Muscle of leg (tissue), 16 donors: ENCODE measurements at places on chromosomes 7 and 10.

DNA sequence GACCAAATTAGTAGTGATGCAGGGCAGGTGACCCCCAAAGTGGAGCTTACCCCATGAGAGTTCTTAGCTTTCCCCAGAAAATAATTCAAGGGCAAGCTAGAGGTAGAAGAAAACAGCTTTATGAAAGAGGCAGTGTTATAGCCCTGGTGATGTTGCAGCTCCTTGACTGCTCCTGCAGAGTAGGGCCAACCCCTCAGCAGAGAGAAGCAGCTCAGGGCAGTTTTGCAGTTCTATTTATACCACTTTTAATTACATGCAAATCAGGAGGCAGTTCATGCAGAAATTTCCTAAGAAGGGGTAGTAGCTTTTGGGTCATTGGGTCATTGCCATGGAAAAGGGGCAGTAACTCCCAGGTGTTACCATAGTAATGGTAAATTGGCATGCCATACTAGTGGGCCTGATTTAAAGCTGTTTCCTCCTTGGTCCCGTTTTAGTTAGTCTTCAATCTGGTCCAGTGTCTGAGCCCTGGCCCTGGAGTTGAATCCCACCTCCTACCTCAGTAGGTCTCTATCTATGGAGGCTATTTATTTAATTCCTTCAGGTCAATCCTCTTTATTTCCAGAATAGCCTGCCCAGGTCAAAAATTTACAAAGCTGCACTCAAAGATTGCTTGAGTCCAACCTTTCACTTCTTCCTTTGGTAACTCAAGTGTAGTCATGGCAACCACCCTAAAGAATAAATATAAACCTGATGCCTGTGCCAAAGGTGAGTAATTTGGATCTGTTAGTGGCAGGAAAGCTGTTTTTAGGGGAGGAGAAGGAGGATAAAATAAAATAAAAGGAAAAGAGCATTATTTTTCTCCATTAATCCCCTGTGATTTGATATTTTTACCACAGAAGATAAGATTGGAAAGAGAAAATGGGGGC, 29.5 kb downstream of the PLXDC2 start:
- DNase-seq, result peak; percentile 80

- no peak for DNase-seq
Measured at GRCh38 chr10:94366382-94366781, 3.6 kb upstream of the NOC3L start.

GRCh38 chr10:58307676-58308075, 27.1 kb upstream of the UBE2D1 start:
- no peak for DNase-seq

DNA sequence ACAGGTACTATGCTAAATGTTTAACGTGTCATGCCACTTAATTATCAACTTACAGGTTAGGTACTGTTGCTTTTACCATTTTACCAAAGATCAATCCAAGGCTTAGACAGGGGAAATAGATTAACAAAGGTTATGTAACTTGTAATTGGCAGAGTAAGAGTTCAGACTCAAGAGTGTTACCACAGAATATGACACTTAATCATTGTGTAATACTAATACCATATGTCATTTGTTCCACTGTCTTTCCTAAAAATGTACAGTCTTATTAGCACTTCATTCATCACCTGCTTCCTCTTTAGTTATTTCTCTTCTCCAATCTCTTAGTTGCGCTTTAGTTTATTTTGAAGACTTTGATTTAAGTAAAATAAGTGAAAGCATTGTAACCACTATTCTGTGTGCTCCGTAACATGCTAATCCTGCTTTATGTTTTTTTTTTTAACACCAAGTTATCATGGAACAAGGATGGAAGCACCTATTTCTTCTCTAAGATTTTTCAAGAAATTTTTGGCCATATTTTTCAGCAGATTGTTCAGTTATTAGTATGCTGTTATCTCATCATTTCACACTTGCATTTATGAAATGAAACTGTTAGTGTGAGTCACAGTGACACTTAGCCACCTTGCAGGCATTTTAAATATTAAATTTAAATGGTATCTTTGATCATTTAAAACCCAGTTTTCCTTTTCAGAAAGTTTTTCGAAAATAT, 197.3 kb downstream of the PHF14 start:
- peak; percentile 41 for DNase-seq

GRCh38 chr10:5557799-5558771, 33.3 kb downstream of the CALML3 start:
- no peak for DNase-seq

DNA sequence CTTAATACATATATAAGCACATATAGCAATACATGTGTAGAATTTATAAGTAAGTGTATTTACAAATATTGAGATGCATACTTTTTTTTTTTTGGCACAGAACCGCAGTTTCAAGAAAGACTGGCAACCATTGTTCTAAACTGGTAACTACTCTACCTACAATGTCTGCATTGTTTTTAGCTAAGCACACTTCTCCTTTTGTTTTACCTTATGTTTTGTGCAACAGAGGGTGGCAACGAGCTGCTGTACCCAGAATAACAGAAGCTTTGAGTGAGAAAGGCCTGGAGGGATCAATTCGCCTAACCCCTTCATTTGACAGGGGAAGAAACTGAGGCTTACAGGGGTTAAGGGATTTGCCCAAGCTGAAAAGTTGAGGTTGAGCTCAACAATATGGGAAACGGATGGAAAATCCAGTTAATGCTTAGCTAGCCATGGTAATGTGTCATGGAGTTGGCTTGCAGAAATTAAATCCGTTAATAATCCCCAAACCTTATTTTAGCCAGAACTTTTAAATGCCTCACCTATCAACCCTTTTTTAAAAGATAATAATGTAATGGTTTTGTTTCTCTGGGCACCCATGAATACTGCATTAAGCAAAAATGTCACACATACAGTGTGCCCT, 25.5 kb downstream of the FZD1 start:
- no peak for DNase-seq

- peak; percentile 73 for DNase-seq
Measured at GRCh38 chr10:124647421-124648130, 96.6 kb downstream of the FAM53B start.

DNA sequence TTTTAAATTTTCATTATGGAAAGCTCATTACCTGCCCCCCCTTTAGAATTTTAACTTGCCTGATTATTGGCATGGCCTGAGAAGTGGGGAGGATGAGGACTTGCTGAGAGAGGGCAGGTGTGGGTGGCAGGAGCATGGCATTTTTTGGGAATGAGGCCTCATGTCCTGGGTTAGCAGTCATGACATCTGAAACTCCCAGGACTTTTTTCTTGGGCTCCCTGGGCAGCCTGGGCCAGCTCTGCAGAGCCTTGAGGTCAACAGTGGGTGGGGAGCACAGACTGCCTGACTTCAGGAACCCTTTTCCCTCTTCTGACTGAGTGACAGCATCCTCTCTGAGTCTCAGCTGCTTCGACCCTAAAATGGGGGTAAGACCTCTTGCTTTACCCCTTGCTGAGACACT, 46.3 kb downstream of the EEPD1 start:
- no peak for DNase-seq

DNA sequence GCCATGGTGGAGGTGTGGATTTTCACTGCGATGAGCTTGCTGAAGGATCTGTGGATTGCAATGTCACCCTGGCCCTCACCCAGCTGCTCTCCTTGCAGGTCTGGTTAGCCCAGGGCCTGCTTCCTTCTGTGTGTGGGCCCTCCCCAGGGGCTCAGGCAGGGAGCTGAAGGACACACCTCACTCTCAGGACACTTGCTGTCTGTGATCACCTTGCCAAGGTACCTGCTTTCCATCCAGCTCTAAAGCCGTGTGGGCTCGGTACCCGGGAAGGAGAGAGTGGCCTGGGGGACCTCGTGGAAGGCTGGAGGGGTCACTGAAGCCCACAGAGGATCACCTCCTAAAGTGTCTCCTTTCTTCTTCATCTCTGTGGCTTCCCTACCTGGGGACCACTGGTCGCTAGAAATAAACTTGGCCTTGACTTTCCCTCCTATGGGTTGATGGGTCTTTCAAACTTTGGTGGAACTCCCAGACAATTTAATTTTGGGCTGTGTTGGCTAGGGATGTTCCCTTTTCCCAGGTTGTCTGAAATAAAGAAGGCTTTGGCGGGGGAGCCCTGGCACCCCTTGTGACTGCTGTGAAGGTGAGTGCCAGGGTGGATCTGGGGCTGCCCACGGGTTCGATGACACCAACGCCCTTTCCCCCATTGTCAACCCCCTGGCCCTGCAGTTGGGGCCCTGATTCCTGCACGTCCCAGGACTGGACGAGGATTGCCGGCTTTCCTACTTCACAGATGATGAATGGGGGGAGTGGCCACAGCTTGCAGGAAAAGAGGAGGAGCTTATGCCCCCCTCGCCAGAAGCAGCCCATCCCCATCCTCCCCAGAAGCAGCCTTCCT, 331.0 kb downstream of the ADARB2 start:
- DNase-seq, result no peak

- DNase-seq, result peak; percentile 30
Measured at GRCh38 chr7:112286250-112287086, 80.0 kb downstream of the ZNF277 start.

- DNase-seq, result no peak
Measured at GRCh38 chr7:155951554-155952158, 139.4 kb upstream of the SHH start.

GRCh38 chr7:113404245-113404644, 285.9 kb upstream of the SMIM30 start:
- no peak for DNase-seq

- no peak for DNase-seq
Measured at GRCh38 chr10:93915598-93915997, 21.8 kb downstream of the SLC35G1 start.

GRCh38 chr10:50622706-50623662, 772 bp downstream of the SGMS1 start:
- DNase-seq, result peak; percentile 65

GRCh38 chr7:155057076-155057475, 13.0 kb upstream of the HTR5A start:
- no peak for DNase-seq

DNA sequence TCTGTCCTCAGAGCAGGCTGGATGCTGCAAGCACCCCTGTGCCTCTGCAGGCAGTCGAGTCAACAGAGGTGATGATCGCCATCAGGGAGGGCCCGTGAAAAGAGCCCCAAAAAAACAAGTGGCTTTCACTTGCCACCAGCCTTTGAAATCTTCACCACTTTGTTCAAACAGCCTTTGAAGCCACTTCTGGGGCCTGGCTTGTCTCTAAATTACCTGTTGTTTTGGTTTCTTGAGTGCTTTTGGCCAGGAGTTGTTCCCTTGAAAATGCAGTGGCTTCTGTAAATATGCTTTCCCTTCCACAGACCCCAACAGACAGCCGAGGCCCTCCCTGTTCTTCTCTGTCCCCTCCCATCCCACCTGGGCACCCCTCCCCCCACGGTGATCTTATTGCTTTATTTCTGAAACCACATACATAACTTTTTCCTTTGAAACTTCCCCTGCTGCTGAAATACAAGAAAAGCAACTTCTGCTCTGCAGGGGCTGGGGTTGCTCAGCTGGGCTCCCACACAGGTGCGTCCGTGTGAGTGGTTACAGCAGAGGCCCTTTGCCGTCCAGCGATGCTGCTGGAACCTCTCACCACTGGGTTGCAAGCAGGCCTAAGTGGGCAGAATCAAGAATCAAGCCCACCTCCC, 283.8 kb upstream of the SHH start:
- no peak for DNase-seq

GRCh38 chr10:78571286-78571685, 497.5 kb upstream of the ZMIZ1 start:
- no peak for DNase-seq

- no peak for DNase-seq
Measured at GRCh38 chr10:92997620-92998019, 63.0 kb upstream of the CYP26C1 start.

- peak; percentile 33 for DNase-seq
Measured at GRCh38 chr7:132065989-132066603, 509.7 kb upstream of the PODXL start.

DNA sequence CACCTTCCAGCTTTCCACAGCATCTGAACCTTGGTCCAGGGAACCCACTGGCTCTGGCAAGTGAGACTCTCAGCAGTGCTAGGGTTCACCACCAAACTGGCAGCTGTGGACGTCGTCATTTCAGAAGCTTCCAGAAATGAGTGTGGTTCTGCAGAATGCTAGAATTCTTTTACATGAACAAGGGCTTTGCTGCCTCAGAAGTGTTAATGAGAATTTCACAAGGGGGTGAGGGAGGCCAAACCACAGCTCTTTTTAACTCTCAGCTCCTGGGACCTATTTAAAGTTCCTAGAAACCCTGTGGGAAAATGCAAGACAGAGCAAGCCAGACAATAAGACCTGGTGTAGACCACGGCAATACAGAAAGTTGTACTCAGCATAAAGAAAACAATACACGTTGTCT, 129.3 kb upstream of the BET1 start:
- no peak for DNase-seq

- peak; percentile 56 for DNase-seq
Measured at GRCh38 chr7:107147464-107148393, 21.1 kb upstream of the HBP1 start.

- DNase-seq, result no peak
Measured at GRCh38 chr10:101097881-101098280, 33.2 kb upstream of the TLX1 start.

GRCh38 chr10:1395481-1396296, 339.5 kb downstream of the WDR37 start:
- no peak for DNase-seq

- DNase-seq, result no peak
Measured at GRCh38 chr10:103569896-103570295, 76.4 kb downstream of the NEURL1 start.

- DNase-seq, result no peak
Measured at GRCh38 chr10:84335516-84335915, 7.1 kb downstream of the CCSER2 start.

GRCh38 chr10:133123746-133124356, 36.1 kb downstream of the ADGRA1 start:
- no peak for DNase-seq

DNA sequence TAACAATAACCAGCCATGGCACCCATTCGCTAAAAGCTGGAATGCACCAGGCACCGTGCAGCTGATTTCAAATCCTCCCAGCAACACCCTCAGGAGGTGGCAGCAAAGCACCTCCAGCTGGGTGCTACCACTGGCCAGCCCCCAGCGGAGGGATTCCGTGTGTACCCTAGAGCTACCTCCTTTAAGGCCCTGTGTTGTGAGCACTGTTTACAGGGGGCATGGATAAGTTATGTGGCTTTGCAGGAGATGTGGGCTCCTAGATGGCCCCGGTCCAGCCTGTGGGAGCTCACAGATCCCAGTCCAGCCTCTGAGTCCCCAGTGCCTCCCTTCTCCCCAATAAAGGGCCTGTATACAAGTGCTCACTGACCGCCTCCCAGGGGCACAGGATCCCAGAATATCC, 27.1 kb downstream of the TNRC18 start:
- no peak for DNase-seq

GRCh38 chr10:100636848-100637553, 101.3 kb downstream of the HIF1AN start:
- no peak for DNase-seq

DNA sequence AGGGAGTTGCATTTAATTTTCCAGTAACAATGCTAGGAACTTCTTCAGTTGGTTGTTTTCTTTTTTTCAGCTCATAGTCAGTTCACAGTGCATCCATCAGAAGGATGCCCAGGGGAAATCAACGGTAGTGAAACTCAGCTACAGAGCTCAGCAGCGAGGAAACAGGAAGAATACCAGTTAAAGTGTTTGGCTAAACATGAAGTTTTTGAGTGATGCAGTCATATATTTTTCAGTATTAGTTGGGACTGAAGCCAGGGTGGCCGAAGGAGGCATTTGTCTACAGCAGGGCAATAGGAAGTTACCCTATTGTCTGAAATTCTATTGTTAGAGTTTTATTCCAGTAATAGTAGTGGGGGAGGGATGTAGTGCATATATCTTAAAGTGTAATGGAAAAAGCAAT, 45.3 kb upstream of the MALRD1 start:
- peak; percentile 64 for DNase-seq

GRCh38 chr7:72337390-72338167, 74.6 kb downstream of the CALN1 start:
- DNase-seq, result peak; percentile 5

GRCh38 chr7:129385116-129385515, 49.1 kb upstream of the STRIP2 start:
- DNase-seq, result no peak
